ENCODE measurements at places on chromosomes 16 and 17. TPM values are rescaled to one million over a fixed set of nuclear protein-coding genes. Genes with fewer than 3 reads are reported as not detected.
A peak's percentile ranks its signal among the peaks of the same experiment; 100 is the strongest.

GRCh38 chr16:71421911-71422310, 19.9 kb downstream of the TLE7 start:
- no peak for DNase-seq

DNA sequence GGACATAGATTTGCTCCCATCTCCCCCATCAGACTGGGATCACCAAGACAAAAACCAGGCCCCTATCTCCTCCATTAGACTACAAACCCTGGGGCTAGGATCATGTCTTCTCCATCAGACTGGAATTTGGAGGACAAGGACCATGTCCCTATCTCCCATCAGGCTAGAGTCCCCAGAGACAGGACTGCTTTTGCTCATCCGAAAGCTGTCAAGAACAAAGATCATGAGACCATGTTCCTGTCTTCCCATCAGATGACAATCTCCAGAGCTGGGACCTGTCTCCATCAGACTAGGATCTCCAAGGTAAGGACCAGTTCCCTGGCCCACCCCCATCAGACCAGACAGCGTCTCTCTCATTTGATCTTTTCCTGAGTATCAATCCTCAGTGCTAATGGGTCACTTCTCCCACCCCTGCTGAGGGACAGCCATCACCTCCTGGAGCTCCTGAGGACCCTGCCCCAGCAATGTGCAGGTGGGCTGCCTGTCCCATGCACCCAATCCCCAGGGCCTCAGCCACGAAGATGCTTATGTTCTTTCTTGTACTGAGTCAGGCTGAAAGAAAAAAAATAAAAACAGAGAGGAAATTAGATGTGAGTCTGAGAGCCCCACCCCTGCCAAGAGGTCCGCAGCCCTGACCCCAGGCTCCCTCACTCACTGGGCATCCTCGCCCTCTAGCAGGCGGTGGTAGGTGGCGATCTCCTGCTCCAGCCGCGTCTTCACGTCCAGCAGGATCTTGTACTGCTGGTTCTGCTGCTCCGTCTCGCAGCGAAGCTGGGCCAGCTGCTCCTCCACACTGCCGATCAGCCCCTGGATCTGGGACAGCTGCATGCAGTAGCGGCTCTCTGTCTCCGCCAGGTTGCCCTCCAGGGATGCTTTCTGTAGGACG, 90.3 kb downstream of the GOSR1 start:
- no peak for DNase-seq

GRCh38 chr17:19237389-19238166, 412 bp downstream of the EPN2 start:
- DNase-seq = no peak

GRCh38 chr16:11797957-11798299, 870 bp upstream of the ZC3H7A start:
- no peak for DNase-seq

DNA sequence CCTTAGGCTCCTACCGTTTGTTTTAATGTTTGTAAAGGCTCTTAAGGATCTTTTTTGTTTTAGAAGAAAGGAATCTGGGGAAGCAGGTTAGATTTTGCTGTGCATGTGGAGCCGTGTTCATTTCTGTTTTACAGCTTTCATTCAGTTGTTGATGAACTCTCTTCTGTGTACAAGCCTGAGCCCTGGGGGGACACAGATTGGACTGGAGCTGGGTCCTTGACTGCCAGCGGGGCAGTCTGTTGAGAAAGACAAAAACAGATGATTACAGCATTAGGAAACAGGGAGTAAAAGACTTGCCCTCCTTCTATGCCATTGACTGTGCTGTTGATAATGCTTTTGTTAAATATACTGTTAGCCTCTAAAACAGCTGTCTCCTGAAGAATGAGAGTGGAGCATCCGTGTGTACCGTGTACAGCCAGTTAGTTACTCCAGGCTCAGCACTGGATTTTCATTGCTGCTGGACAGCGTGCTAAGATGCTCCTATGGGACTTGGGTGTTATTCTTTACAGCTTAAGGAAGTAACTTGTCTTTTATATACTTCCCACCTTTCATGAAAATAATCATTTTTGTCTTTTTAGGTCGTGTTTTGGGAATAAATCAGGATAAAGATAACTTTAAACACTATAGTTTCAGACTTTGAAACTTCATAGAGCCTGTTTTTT, 3.2 kb downstream of the MAP1LC3B start:
- no peak for DNase-seq

- no peak for DNase-seq
Measured at GRCh38 chr16:4917117-4917516, 19.8 kb downstream of the PPL start.

- DNase-seq = no peak
Measured at GRCh38 chr16:19595043-19595767, 39.7 kb downstream of the VPS35L start.

DNA sequence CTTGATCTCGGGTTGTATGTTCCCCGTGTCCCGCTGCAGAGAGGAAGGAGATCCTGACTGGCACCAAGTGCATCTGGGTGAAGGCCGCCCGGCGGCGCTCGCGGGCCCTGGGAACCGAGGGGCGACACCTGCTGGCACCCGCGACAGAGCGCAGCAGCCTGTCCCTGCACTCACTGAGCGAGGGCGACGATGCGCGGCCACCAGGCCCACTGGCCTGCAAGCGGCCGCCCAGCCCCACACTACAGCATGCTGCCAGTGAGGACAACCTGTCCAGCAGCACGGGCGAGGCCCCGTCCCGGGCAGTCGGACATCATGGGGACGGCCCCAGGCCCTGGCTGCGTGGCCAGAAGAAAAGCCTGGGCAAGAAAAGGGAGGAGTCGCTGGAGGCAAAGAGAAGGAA, 7.5 kb downstream of the BTBD17 start:
- DNase-seq = peak; percentile 57

GRCh38 chr17:65463242-65463641, 98.2 kb downstream of the AXIN2 start:
- no peak for DNase-seq

DNA sequence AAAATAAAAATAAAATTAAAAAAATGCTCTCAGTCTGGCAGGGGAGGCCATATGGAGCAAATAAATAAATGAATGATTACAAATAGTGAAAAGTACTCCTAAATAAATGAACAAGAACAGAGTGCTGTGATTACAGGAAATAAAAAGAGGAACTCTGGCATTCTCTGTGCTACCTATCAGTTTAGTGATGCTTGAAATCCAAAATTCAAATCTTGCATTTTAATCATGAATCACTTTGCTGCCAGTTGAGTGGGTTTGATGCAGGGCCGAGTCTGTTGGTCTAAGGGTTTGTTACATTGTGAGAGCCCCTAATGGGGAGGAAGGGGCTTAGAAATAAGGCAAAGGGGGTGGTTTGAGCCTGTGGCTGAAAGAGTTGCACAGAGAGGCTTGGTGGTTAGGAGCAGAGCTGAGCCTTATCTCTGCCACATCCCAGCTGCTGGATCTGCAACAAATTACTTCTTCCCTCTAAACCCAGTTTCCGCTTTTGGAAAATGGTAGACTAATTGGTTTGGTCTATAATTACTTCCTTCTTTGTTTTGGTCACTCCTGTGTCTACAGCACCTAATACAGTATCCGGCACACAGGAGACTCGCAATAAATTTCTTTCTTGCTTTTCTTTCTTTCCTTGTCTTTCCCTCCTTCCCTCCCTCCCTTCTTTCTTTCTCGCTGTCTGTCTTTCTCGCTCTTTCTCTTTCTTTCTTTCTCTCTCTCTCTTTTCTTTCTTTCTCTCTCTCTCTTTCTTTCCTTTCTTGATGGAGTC, 6.3 kb upstream of the ABCC1 start:
- DNase-seq = no peak

- peak; percentile 86 for DNase-seq
Measured at GRCh38 chr17:1486802-1487695, 5.4 kb downstream of the MYO1C start.

- no peak for DNase-seq
Measured at GRCh38 chr17:49637050-49637449, 40.8 kb downstream of the SPOP start.

GRCh38 chr17:48155889-48156611, 48.5 kb downstream of the SNX11 start:
- DNase-seq = no peak

GRCh38 chr16:22890976-22891375, 77.0 kb downstream of the HS3ST2 start:
- DNase-seq = no peak

DNA sequence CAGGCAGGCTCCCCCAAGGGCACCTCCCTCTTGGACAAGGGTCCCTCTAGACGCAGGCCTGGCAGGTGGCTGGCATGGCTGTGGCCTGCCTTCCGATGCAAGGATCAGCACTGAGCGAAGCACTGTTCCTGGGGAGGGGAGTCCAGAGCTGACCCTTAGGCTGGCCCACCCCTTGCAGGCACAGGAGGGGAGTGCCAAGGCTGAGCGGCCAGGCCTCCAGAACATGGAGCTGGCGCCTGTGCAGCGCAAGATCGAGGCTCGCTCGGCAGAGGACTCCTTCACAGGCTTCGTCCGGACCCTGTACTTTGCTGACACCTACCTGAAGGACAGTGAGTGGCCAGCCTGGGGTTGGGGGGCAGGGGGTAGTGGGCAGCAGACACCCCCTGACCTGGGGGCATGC, 16.8 kb upstream of the MYO15B start:
- no peak for DNase-seq

- no peak for DNase-seq
Measured at GRCh38 chr17:42225646-42226045, 31.4 kb upstream of the GHDC start.

DNA sequence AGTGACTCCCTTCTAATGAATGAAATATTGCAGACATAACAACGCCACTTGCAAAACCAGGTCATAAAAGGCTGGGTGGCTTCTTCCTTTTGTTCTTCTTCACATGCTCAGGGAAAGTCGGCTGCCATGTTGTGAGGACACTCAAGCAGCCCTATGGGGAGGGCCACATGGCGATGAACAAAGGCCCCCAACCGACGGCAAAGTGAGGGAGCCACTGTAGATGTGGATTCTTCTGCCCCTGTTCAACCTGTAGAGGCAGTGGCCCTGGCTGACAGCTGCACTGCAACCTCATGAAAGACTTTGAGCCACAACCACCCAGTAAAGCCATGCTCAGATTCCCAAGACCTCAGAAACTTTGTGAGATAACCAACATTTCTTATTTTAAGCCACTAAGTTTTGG, 203.5 kb upstream of the TNRC6C start:
- DNase-seq = no peak

DNA sequence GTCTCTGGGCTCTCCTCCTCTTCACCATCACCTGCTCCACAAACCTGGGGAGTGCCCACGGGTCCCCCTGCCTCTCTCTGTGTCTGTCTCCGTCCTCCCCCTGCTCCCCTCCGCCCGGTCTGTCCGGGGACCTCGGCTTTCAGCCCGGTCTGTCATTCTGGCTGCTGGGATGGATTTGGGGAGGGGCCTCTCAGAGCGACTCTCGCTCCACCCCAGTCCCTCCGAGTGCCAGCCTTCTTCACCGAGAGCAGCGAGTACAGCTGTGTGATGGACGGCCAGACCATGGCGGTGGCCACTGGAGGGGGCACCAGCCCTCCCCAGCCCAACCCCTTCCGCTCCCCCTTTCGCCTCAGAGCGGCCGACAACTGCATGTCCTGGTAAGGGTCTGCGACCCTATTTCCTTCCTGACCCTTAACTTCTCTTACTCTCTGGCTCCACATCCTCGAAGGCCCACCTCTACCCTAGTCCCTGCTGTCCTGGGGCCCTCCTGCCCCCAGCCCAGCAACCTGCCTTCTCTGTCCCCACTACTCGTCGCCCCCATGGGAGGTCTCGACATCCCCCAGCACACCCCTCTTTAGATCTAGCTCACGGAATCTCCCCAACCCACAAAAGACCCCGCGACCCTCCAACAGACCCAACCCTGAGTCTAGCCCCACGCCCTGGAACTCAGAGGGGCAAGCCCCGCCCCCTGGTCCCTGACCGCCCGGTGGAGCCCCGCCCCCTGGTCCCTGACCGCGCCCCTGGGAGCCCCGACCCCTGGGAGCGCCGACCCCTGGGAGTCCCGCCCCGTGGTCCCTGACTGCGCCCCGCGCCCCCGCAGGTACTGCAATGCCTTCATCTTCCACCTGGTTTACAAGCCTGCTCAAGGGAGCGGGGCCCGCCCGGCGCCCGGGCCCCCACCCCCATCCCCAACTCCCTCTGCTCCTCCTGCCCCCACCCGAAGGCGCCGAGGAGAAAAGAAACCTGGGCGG, 5.6 kb upstream of the CXCL16 start:
- DNase-seq = no peak

- no peak for DNase-seq
Measured at GRCh38 chr17:41915020-41915419, 3.7 kb downstream of the ACLY start.

DNA sequence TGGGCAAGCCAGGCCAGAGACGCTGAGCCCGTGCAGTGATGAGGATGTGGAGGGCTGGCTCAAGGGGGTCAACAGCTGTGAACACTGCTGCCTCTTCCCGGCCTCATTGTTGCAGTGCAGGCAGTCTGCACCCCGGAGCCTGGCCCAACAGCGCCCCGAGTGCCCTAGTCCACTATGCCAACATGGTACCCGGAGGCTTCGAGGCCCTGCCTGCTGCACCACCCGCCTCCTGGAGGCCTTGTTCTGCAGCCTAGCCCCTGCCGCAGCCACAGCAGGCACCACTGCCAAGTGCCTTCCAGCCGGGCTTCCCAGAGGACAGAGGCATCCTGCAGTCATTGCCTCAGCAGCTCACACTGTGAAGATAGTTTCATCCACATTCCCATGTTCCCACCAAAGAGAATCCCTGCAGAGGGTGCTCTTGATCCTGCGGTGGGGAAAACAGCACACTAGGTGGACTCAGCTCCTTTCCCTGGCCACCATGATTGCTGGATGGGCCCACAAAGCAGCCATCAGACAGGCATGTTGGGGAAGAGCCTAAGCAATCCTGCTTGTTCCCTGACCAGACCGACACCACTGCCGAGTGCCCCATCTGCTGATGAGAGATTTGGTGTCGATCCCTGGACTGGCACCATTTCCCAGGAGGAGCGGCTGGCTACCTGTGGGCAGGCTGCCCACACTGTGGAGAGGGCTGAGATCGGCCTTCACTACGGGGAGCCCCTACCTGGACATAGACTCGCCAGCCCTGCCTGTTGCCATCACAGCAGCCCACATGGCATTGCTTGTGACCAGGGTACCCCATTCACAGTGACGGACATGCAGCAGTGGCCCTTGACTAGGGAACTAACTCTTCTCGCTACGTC, 44.9 kb downstream of the USP22 start:
- no peak for DNase-seq

GRCh38 chr17:28404007-28404406, 2.0 kb downstream of the SLC46A1 start:
- no peak for DNase-seq

GRCh38 chr16:85783441-85783840, 15.9 kb downstream of the EMC8 start:
- no peak for DNase-seq

SLC13A2 gene
- total RNA-seq = not detected

NR1D1 gene
- 4.7 TPM for total RNA-seq

LGALS9B gene
- total RNA-seq = 1.9 TPM

HBQ1 gene
- total RNA-seq = 1.5 TPM

NSMCE1 gene
- total RNA-seq = 84.1 TPM

GPR179 gene
- 0.05 TPM for total RNA-seq

TEX14 gene
- not detected for total RNA-seq

RHBDL3 gene
- total RNA-seq = 0.25 TPM

ELMO3 gene
- 1.5 TPM for total RNA-seq

CETP gene
- total RNA-seq = not detected

TRIM72 gene
- not detected for total RNA-seq

SPPL2C gene
- total RNA-seq = not detected

All from NCI-H460 (cell line).